ENCODE measurements at places on chromosomes 4 and X. TPM values are rescaled to one million over a fixed set of nuclear protein-coding genes. Genes with fewer than 3 reads are reported as not detected.

- DNase-seq: no peak
- H3K27me3 ChIP-seq: no peaks in the 10 kb centered on the region
- H3K4me3 ChIP-seq: no peak overlapping the region
- H3K27ac ChIP-seq: no peak overlapping the region
Measured at GRCh38 chrX:29083823-29084222, 496.6 kb downstream of the IL1RAPL1 start.

DNA sequence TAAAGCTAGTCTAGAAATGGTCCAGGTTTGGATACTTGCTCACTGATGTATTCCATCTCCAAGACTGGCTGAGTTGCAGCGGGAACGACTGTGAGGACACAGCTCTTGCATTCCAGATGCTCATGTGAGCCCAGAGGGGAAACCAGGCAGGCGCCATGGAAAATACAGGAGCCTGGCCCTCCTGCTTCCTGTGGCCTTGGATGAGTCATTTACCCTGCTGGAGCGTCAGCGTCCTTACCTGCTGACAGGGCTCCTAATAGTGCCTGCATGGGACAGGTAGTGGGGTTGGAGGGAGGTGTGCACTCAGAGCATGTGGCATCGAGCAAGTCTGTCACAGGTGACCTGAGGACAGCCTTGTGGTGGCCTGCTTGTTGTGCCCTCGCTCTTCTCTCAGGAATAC lies 69.4 kb downstream of the NSG1 start:
- peak overlapping the region; percentile 91 for H3K27ac ChIP-seq
- H3K36me3 ChIP-seq: peaks cover 17% of the 10 kb centered on the region
- no peak overlapping the region for H3K4me3 ChIP-seq
- H3K27me3 ChIP-seq: no peaks in the 10 kb centered on the region
- peak; percentile 6 for DNase-seq

- no peaks in the 10 kb centered on the region for H3K27me3 ChIP-seq
- no peaks in the 10 kb centered on the region for H3K4me1 ChIP-seq
- H3K4me3 ChIP-seq: no peak overlapping the region
- no peak overlapping the region for H3K27ac ChIP-seq
- no peak for DNase-seq
Measured at GRCh38 chr4:75053352-75053751, 120.4 kb downstream of the PARM1 start.

DNA sequence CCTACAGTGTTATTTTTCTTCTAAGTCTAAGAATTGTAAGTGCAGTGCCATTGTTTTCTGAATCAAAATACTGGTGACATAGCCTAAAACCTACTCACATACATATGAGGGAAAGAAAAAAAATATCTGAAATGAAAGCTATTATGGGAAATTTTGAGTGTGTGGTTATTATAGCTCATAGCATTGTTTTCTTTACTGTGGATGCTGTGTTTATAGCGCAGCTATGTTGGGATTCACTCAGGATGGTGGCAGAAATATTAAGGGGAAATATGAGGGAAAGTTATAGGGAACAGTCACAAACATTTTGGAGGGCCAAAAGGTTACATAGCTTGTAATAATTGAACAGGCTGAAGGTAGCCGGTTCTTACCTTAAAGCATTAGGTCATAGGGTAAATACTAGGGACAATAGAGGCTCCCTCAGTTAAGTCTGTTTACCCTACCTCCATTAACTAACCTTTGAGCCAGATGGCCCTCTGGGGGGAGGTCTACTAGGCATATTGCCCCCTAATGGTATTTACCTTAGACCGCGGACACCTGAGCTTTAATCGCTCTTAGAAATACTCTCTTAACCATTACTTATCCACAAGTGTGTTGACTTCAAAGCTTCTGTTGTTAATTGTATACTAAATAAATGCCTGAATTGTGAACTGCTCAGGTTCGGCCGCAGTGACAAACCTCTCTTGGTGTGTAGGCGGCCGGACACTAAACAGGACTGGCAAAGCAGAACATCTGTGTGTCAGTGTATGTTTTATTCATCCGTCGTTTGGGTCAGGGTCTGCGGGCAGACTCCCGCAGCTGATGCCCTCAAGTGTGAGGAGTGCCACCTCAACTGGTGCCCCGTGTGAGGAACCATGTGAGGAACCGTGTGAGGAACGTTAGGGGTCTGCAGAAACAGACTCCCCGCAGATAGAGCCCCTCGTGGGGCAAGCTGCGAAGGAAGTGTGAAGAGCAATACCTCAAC lies 21.3 kb upstream of the SULT1B1 start:
- no peaks in the 10 kb centered on the region for H3K36me3 ChIP-seq
- H3K4me1 ChIP-seq: no peaks in the 10 kb centered on the region
- H3K27me3 ChIP-seq: no peaks in the 10 kb centered on the region
- no peak overlapping the region for H3K27ac ChIP-seq
- H3K4me3 ChIP-seq: no peak overlapping the region
- no peak for DNase-seq

DNA sequence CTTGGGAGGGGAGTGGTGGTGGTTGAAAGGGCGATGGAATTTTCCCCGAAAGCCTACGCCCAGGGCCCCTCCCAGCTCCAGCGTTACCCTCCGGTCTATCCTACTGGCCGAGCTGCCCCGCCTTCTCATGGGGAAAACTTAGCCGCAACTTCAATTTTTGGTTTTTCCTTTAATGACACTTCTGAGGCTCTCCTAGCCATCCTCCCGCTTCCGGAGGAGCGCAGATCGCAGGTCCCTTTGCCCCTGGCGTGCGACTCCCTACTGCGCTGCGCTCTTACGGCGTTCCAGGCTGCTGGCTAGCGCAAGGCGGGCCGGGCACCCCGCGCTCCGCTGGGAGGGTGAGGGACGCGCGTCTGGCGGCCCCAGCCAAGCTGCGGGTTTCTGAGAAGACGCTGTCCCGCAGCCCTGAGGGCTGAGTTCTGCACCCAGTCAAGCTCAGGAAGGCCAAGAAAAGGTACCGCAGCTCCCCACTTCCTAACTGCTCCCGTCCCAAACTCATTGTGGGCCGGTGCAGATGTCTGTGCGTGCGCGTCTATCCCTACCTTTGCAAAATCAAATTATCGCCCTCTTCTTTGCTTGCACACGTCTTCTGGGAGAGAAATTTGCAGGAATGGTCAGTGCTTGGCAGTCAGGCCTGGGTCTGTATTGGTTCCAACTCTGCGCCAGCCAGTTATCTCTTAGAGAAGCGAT lies 533 bp downstream of the IL15 start:
- peak overlapping the region; percentile 62 for H3K27ac ChIP-seq
- H3K36me3 ChIP-seq: no peaks in the 10 kb centered on the region
- no peaks in the 10 kb centered on the region for H3K27me3 ChIP-seq
- peaks cover 9% of the 10 kb centered on the region for H3K4me1 ChIP-seq
- peak overlapping the region; percentile 96 for H3K4me3 ChIP-seq
- peak; percentile 84 for DNase-seq

- H3K27me3 ChIP-seq: no peaks in the 10 kb centered on the region
- DNase-seq: peak; percentile 82
- peaks cover 28% of the 10 kb centered on the region for H3K4me1 ChIP-seq
- peak overlapping the region; percentile 19 for H3K4me3 ChIP-seq
- peak overlapping the region; percentile 84 for H3K27ac ChIP-seq
Measured at GRCh38 chr4:53854991-53855568, 209.3 kb downstream of the CHIC2 start.

- H3K4me1 ChIP-seq: no peaks in the 10 kb centered on the region
- H3K27me3 ChIP-seq: no peaks in the 10 kb centered on the region
- peak; percentile 5 for DNase-seq
- no peak overlapping the region for H3K27ac ChIP-seq
- H3K36me3 ChIP-seq: no peaks in the 10 kb centered on the region
- no peak overlapping the region for H3K4me3 ChIP-seq
Measured at GRCh38 chr4:95362906-95363558, 185.7 kb downstream of the UNC5C start.

GRCh38 chrX:149298111-149298510 lies 207.0 kb downstream of the IDS start:
- no peaks in the 10 kb centered on the region for H3K36me3 ChIP-seq
- H3K4me1 ChIP-seq: no peaks in the 10 kb centered on the region
- H3K27me3 ChIP-seq: no peaks in the 10 kb centered on the region
- H3K27ac ChIP-seq: no peak overlapping the region
- no peak for DNase-seq

GRCh38 chrX:142089193-142089592 lies 115.9 kb downstream of the MAGEC2 start:
- H3K27me3 ChIP-seq: no peaks in the 10 kb centered on the region
- H3K4me1 ChIP-seq: no peaks in the 10 kb centered on the region
- H3K27ac ChIP-seq: no peak overlapping the region
- peak; percentile 3 for DNase-seq
- no peak overlapping the region for H3K4me3 ChIP-seq

DNA sequence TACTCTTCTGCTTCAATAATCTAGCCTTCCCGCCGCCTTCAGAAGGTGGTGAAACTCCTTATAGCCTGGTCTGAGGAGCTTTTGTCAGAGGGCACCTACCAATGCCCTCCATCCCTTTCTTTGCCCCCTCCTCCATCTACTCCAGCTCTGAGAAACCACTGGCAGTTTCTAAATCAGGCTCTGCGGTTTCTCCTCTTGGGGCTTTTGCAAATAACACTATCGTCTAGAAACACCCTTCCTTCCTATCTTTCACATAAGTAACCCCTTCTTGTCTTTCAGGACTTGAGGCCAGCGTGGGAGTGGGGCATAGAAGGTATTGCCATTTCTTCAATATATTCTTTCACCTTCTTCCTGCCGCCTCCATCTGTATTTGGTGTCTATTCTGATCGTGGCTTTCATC lies 1.2 kb upstream of the EFHC2 start:
- no peaks in the 10 kb centered on the region for H3K27me3 ChIP-seq
- DNase-seq: no peak
- no peaks in the 10 kb centered on the region for H3K36me3 ChIP-seq
- no peak overlapping the region for H3K4me3 ChIP-seq
- no peak overlapping the region for H3K27ac ChIP-seq
- peaks cover 3% of the 10 kb centered on the region for H3K4me1 ChIP-seq

DNA sequence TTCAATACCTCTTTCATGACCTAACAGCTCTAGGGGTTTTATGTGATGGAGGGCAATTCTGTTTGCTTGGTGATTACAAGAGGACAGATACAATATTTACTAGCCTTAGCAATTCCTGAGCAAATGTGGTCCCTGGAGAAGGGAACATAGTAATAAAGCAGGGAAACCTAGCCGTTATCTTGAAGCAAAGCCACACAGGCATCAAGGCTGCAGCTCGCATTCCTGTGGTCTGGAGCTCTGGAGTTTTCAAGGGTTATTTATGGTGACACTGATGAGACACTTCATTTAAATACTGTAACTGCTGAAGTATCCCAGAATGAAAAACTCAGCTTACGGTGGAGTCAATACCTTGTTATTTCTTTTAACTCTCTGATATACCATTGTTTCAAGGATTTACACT lies 66.8 kb downstream of the AFF2 start:
- H3K4me3 ChIP-seq: no peak overlapping the region
- no peak overlapping the region for H3K27ac ChIP-seq
- no peaks in the 10 kb centered on the region for H3K36me3 ChIP-seq
- no peaks in the 10 kb centered on the region for H3K27me3 ChIP-seq
- DNase-seq: peak; percentile 59
- peaks cover 20% of the 10 kb centered on the region for H3K4me1 ChIP-seq

- H3K27ac ChIP-seq: no peak overlapping the region
- H3K4me3 ChIP-seq: no peak overlapping the region
- peaks cover 14% of the 10 kb centered on the region for H3K4me1 ChIP-seq
- no peaks in the 10 kb centered on the region for H3K36me3 ChIP-seq
- no peak for DNase-seq
- H3K27me3 ChIP-seq: no peaks in the 10 kb centered on the region
Measured at GRCh38 chr4:40957281-40957680, 207.5 kb downstream of the NSUN7 start.

Gene CORIN
- total RNA-seq: 0.63 TPM

Gene YY2
- 0.38 TPM for total RNA-seq

Gene FOXR2
- not detected for total RNA-seq

Gene COL4A5
- total RNA-seq: 14.4 TPM

Gene POU4F2
- total RNA-seq: not detected
